ENCODE measurements at places on chromosomes 1 and 21.

- no peak for DNase-seq
These were observed 168.3 kb upstream of the SGIP1 start for GRCh38 chr1:66365635-66366034.

GRCh38 chr1:240508201-240508600 is 103.8 kb downstream of the GREM2 start:
- DNase-seq, result no peak

GRCh38 chr1:8517661-8518489 is 200.0 kb downstream of the SLC45A1 start:
- DNase-seq, result peak; percentile 40

- DNase-seq, result no peak
These were observed 53.2 kb upstream of the VAMP3 start for GRCh38 chr1:7717748-7718368.

GRCh38 chr1:98034505-98034904 is 113.7 kb upstream of the DPYD start:
- no peak for DNase-seq

Data from globus pallidus (tissue), 1 donor.